ENCODE measurements at places on chromosomes 13 and 19.

DNA sequence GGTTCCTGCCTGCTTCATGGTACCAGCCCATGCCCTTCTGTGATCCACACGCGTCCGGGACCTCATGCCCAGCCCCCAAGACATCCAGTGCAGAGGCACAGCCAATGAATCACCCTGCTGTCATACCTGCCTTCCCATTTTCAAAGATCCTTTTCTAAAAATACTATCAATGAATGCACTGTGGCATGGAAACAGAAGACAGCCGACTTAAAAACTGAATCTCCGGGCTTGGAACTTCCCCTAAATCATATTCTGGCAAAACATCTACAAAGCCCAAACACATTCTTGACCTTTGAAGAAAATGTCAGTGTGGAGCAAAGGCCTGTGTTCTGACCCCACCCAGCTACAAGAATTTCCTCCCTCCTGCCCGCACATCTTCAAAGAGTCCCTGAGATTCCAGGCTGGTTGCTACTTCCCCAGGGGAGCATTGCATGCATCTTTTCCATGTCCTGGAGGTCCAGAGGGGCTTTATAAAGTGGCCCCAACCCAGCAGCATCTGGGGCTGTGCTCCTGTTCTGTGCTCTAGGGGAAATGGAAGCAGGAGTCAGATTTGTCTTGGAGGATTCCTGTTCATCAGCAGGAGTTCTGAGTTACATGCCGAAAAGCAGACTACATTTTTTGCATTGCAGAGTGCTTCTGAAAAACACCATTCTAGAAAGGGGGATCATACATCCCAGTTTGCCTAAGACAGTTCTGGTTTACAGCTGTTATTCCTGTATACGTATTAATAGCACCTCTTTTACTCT, 135.2 kb downstream of the USP12 start:
- DNase-seq: peak; percentile 32

DNA sequence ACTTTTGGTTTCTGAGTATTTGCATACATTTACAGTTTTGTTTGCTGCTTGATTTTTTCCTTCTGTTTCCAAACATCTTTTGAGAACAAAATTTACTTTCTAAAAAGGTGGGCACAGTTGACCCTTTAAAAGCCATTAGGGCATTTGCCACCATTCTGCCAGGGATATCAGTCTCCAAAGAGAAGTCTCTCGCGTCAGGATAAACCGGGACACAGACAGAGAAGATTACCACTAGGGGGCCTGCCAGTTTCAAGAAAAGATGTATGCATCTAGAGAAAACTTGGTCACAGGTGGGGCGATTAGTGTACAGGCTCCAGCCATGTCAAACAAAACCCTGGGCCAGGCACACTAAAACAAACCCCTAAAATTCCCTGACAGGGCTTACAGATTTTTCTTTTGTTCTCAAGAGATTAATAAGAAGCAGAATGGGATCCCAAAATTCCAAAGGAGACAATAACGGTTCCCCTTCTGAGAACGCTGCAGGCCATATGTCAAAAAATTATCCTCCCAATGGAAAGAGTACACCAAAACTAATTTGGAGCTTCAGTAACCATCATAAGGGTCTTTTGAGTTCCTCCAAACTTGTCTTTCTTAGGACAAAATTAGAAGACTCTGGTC, 10.7 kb upstream of the PABPC3 start:
- DNase-seq: peak; percentile 38

DNA sequence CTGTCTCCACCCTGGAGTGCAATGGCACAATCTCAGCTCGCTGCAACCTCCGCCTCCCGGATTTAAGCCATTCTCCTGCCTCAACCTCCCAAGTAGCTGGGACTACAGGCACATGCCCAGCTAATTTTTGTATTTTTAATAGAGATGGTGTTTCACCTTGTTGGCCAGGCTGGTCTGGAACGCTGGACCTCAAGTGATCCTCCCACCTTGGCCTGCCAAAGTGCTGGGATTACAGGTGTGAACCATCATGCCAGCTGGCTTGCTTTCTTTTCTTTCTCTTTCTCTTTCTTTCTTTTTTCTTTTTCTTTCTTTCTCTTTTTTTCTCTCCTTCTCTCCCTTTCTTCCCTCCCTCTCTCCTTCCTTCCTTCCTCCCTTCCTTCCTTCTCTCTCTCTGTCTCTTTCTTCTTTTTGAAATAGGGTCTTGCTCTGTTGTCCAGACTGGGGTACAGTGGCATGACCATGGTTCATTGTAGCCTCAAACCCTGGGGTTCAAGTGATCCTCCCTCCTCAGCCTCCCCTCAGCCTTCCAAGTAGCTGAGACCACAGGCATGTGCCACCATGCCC, 33.3 kb upstream of the NFIC start:
- no peak for DNase-seq

GRCh38 chr13:39963612-39964011, 308.1 kb downstream of the COG6 start:
- no peak for DNase-seq

DNA sequence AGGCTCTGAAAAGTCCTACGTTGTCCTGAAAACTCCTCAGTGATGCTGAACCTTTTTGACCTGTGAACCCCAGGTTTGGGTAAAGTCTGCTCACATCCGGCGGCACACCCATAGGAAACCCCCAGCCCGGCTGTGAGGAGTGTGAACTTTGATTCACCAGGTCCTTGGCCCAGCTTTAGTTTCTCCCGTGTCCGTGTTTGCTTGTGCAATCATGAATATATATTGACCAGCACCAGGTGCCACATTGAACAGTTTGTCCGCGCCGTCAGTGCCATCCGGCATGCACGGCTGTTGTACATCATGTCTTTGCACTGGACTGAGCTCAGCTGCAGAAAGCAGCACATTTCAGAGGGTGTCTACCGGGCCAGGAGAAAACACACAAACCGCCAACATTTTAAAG, 45.3 kb downstream of the NFIC start:
- DNase-seq: no peak

GRCh38 chr13:93549326-93550005, 322.9 kb downstream of the GPC6 start:
- no peak for DNase-seq

DNA sequence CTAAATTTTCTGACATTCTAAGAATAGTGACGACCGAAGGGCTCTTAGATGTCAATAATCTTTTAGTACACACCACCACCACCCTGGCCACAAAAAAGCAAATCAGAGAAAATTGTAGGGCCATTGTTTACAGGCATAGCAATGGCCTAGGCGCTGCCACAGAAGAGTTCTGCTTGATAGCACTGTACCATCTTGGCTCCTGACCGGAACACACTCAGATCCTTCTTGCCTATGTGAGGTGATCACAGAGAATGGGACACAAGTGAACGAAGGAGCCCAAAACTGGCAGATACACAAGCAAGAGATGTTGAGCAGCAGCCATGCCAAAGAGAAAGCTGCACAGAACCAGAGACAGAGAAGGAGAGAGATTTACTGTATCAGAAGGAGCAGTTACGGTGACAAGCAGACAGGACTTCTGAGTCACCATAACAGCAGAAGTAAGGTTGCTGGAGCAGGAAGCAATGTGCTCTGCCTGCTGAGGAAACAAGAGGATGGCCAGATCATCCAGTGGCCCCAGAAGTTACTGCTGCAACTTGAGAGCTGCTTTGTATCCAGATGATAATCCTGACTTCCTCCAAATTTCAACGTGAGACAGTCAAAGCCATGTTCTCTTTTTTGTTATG, 105.2 kb downstream of the SLITRK6 start:
- DNase-seq: no peak

DNA sequence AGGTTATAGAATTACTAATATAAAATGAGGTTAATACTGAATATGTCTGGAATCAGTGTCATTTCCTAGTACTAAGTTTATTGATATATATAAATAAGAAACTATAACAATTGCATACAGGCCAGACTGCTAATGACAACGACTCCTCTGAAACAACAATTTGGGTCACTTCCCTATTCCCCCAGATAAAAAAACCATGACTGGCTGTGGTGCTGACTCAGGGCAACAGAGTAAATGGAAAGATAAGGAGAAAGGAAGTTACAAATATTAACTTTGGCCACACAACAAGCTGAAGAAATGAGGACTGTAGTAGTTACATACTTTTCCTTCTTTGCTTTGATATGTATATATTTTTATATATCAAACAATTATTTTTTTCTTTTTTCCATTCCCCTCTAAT, 263.7 kb upstream of the PCDH9 start:
- DNase-seq: no peak

- DNase-seq: no peak
Measured at GRCh38 chr19:50315773-50316448, 13.3 kb downstream of the KCNC3 start.

GRCh38 chr19:49344505-49345423, 9.6 kb downstream of the CD37 start:
- no peak for DNase-seq

- DNase-seq: no peak
Measured at GRCh38 chr19:35986664-35987570, 8.1 kb upstream of the SDHAF1 start.

- no peak for DNase-seq
Measured at GRCh38 chr19:29193155-29193554, 19.8 kb downstream of the UQCRFS1 start.

GRCh38 chr13:45385907-45386553, 32.1 kb downstream of the SLC25A30 start:
- DNase-seq: no peak

GRCh38 chr13:31020996-31021395, 88.5 kb downstream of the TEX26 start:
- DNase-seq: no peak

GRCh38 chr13:54241719-54242118, 1213.1 kb downstream of the OLFM4 start:
- no peak for DNase-seq

DNA sequence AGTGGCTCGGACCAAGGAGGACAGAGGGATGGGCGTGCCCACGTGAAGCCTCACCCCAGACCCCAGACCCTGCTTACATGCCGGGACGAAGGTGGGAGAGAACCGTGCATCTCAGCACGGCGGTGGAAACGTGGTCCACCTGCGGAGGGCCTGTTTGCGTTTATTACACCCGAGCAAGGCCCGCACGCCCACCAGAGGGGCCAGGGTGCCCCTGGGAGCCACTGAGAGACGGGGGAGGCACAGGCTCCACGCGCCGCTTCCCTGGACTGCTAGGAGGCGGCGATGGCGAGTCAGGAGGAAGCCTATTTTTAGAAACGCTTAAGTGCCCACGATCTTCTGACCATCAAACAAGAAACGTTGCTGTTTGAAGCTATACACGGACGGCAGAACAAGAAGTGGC, 80.7 kb downstream of the ATP11A start:
- no peak for DNase-seq

DNA sequence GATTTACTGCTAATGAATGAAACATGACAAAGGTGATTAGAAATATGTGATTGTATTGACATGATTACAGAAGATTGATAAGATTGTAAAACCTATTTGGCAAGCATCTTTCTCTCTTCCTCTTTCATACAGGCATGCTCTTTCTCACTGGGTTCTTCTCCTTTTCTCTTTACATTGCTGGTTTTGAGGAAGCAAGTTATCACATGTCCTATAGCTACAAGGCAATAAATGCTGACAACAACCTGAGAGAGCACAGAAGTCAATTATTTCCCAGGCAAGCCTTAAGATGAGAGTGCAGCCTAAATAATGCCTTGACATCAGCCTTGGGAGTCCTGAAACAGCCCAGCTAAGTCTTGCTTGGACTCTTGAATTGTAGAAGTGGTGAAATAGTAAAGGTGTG, 875.0 kb downstream of the SLITRK1 start:
- DNase-seq: peak; percentile 20

GRCh38 chr13:44050450-44051063, 170.9 kb downstream of the LACC1 start:
- peak; percentile 20 for DNase-seq

DNA sequence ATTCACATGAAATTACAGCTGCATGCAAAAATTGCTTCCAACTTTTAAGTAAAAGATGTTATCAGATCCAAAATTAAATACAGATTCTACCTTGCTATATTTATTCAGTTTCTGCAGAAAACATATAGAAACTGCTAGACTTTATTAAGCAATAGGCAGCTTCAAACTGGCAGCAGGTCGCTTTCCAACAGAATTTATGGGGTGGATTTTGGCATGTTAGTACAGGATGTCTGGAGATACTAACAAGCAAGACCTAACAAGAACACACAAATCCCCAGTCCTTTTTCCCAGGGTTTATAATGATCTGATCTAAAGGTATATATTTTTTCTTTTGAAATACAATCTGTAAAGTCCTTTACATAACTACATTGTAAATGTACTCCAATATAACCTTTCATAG, 27.5 kb downstream of the TBC1D4 start:
- peak; percentile 76 for DNase-seq

DNA sequence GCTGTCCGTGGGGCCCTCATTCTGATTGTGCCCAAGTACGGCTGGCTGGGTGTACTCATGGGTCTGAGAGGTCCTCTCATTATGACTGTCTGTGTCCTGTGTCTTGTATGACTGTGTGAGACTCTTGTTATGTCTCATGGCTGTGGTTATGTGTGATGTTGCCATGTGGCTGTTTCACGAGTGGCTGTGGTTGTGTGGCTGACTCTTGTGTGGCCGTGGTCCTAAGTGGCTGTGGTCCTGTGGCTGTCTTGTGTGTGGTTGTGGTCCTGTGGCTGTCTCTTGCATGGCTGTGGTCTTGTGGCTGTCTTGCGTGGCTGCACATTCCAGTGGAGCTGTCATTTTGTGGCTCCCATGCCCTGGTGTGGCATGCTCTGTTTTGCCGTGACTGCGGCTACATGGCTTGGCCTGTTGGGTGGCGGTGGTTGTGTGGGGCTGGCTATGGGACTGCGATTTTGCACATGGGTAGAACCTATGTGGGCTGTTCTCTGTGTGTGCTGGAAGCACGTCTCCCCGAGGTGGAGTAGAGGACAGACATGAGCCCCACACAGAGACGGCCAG, 2.5 kb downstream of the LYL1 start:
- DNase-seq: peak; percentile 17

- peak; percentile 83 for DNase-seq
Measured at GRCh38 chr13:97975848-97976609, 22.6 kb downstream of the IPO5 start.

GRCh38 chr13:46492946-46493345, 60.0 kb upstream of the LRCH1 start:
- peak; percentile 16 for DNase-seq

GRCh38 chr13:49627831-49628652, at the start of gene ARL11:
Gene ARL11 (plus strand): TSS chr13:49628507. CDS start chr13:49630448, 1,941 bp downstream.
- no peak for DNase-seq

- DNase-seq: no peak
Measured at GRCh38 chr13:79905018-79905417, 424.1 kb downstream of the NDFIP2 start.

DNA sequence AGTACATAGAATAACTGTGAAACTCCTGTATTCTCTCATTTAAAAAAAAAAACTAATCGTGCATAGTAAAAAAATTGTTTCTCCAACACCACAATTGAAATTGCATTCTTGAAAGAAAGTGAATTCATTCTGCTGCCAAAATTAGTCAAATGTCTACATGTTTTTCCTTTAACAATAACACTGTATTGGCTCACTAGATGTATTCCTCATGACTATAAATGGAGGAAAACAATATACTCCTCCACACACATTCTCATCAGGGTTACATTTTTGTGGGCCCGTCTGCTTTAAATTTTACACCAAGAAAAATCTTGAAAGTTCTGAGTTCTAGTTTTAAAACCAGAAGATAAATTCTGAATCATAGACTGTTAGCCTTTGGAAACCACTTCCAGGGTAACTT, 233.6 kb downstream of the KLF12 start:
- DNase-seq: no peak
